Muscle of leg (tissue), 16 donors: ENCODE measurements at places on chromosomes 6 and 20. TPM values are rescaled to one million over a fixed set of nuclear protein-coding genes. Genes with fewer than 3 reads are reported as not detected.

Gene ABHD16B
- not detected for total RNA-seq

Gene NKX2-2
- 0.04 TPM for total RNA-seq

Gene SULF2
- total RNA-seq, result 35.6 TPM

Gene REM1
- total RNA-seq, result 9.6 TPM

Gene CRYBG1
- total RNA-seq, result 2.8 TPM

Gene TREM1
- total RNA-seq, result 0.35 TPM

Gene TTK
- total RNA-seq, result 9.4 TPM

Gene SLPI
- total RNA-seq, result 0.13 TPM

Gene KPNA5
- 20.4 TPM for total RNA-seq

- H3K4me1 ChIP-seq, result no peaks in the 10 kb centered on the region
- no peak overlapping the region for H3K27ac ChIP-seq
- H3K27me3 ChIP-seq, result no peaks in the 10 kb centered on the region
- no peaks in the 10 kb centered on the region for H3K36me3 ChIP-seq
Measured at GRCh38 chr6:145845557-145845956, 31.0 kb upstream of the FBXO30 start.

GRCh38 chr20:2973574-2973973, 69.8 kb upstream of the GNRH2 start:
- DNase-seq, result no peak
- peaks cover 10% of the 10 kb centered on the region for H3K36me3 ChIP-seq
- H3K4me1 ChIP-seq, result no peaks in the 10 kb centered on the region
- H3K27ac ChIP-seq, result no peak overlapping the region

GRCh38 chr6:43635387-43636307, at the start of gene MAD2L1BP:
Gene MAD2L1BP, plus strand, starts transcription at chr6:43635840. Its CDS starts 36 bp downstream, at chr6:43635876.
- no peaks in the 10 kb centered on the region for H3K27me3 ChIP-seq
- H3K4me1 ChIP-seq, result peaks cover 20% of the 10 kb centered on the region
- peak within 1 kb of the TSS; percentile 87 for H3K27ac ChIP-seq
- peaks cover 22% of the 10 kb centered on the region for H3K36me3 ChIP-seq
- peak; percentile 94 for DNase-seq

DNA sequence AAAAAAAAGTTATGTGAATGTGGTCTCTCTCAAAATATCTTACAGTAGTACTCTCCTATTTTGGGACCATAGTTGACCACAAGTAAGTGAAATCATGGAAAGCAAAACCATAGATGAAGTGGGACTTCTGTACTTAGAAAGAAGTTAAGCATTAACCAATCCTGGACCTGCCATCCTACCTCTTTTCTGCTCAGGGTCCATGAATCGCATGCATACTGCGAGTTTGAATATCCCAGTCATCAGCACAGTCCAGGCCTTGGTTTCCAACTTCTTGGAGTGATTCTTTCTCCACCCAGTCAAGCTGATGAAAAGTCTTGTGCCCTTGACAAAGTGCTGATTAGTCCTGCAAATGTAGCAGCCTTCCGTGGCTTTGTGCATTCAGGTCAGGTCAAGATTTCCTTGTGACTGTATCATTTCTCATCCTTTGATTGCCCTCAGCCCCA, 46.0 kb downstream of the RNF217 start:
- H3K27me3 ChIP-seq, result no peaks in the 10 kb centered on the region
- no peak for DNase-seq
- H3K36me3 ChIP-seq, result peaks cover 2% of the 10 kb centered on the region

GRCh38 chr6:167268683-167269280, 22.3 kb upstream of the UNC93A start:
- no peaks in the 10 kb centered on the region for H3K36me3 ChIP-seq
- H3K4me3 ChIP-seq, result no peak overlapping the region
- no peak for DNase-seq
- peaks cover 2% of the 10 kb centered on the region for H3K4me1 ChIP-seq
- no peaks in the 10 kb centered on the region for H3K27me3 ChIP-seq
- H3K27ac ChIP-seq, result no peak overlapping the region

DNA sequence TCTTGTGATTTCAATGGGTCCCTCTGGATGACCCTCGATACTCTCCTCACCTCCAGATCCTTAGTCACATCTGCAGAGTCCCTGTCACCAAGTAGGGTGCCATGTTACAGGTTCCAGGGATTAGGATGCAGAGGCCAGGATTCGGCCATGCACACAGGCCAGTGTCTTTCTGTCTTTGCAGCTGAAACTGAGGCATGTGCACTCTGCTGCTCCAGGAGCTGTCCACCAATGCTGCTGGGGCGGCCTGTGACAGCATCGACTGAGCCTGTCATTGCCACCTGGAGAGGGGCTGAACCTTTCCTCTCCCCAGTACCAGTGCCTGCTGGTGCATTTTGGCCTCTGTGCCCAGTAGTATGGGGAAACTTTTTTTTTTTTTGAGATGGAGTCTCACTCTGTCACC, 4.4 kb upstream of the RBM38 start:
- H3K36me3 ChIP-seq, result peaks cover 5% of the 10 kb centered on the region
- peaks cover 18% of the 10 kb centered on the region for H3K4me1 ChIP-seq
- H3K4me3 ChIP-seq, result no peak overlapping the region
- H3K27me3 ChIP-seq, result no peaks in the 10 kb centered on the region

- DNase-seq, result peak; percentile 61
- no peaks in the 10 kb centered on the region for H3K36me3 ChIP-seq
- H3K4me1 ChIP-seq, result peaks cover 24% of the 10 kb centered on the region
- H3K4me3 ChIP-seq, result peak overlapping the region; percentile 77
Measured at GRCh38 chr6:26195924-26196845, 109.0 kb downstream of the HFE start.

GRCh38 chr6:35034411-35035191, 106.5 kb downstream of the TCP11 start:
- H3K27me3 ChIP-seq, result no peaks in the 10 kb centered on the region
- H3K27ac ChIP-seq, result peak overlapping the region; percentile 43
- DNase-seq, result no peak
- H3K4me1 ChIP-seq, result peaks cover 27% of the 10 kb centered on the region
- H3K4me3 ChIP-seq, result no peak overlapping the region
- peaks cover 30% of the 10 kb centered on the region for H3K36me3 ChIP-seq

- H3K4me1 ChIP-seq, result no peaks in the 10 kb centered on the region
- no peak overlapping the region for H3K27ac ChIP-seq
- H3K36me3 ChIP-seq, result no peaks in the 10 kb centered on the region
- no peak overlapping the region for H3K4me3 ChIP-seq
- DNase-seq, result no peak
Measured at GRCh38 chr20:7180256-7181045, 413.0 kb downstream of the BMP2 start.

- H3K27me3 ChIP-seq, result peaks cover 19% of the 10 kb centered on the region
- H3K4me3 ChIP-seq, result no peak overlapping the region
- peaks cover 8% of the 10 kb centered on the region for H3K36me3 ChIP-seq
- H3K4me1 ChIP-seq, result peaks cover 16% of the 10 kb centered on the region
- no peak for DNase-seq
- H3K27ac ChIP-seq, result no peak overlapping the region
Measured at GRCh38 chr6:31407699-31408098, 4.3 kb downstream of the MICA start.

GRCh38 chr6:26327450-26328264, 37.3 kb upstream of the BTN3A2 start:
- peak; percentile 66 for DNase-seq
- peaks cover 59% of the 10 kb centered on the region for H3K27me3 ChIP-seq

DNA sequence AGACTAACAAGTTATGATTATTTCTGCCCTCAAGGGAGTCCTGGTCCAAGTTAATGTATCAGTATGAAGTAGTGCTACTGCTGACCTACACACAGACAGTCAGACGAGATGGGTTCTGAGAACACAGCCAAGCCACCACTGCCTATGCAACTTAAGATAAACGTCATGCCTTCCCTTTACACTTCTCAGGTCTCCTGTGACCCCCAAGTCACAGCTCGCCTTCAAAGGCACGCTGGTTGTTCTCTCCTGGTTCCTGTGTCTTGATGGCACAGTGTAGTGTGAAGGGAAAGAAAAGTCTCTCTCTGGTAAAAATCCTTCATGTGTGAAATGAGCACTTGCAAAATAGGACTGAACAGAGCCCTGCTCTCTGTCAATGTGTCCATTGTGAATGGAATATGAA, 377.8 kb downstream of the ADGRB3 start:
- no peaks in the 10 kb centered on the region for H3K27me3 ChIP-seq
- H3K4me3 ChIP-seq, result no peak overlapping the region
- H3K36me3 ChIP-seq, result no peaks in the 10 kb centered on the region
- H3K27ac ChIP-seq, result no peak overlapping the region
- DNase-seq, result no peak
- no peaks in the 10 kb centered on the region for H3K4me1 ChIP-seq

DNA sequence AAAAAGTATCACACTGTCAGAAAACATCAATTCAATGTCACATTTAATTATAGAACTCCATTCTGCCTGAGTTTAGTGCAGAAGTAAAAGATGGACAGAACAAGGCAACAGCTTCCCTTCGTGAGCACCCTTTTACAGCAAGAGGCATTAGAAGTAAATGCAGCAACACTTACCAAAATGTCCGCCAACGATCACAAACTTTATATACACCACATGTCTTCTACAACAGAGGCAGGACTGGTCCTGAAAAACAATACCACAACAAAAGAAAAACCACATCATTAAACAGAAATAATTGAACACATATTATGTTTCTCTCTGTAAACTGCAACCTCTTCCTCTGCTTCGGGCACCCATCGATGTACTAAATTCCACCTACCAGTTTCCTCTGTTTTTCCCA, 92.9 kb downstream of the FYN start:
- peaks cover 13% of the 10 kb centered on the region for H3K36me3 ChIP-seq

- H3K4me3 ChIP-seq, result no peak overlapping the region
- H3K27ac ChIP-seq, result no peak overlapping the region
- H3K36me3 ChIP-seq, result no peaks in the 10 kb centered on the region
Measured at GRCh38 chr6:133415262-133415661, 174.1 kb downstream of the EYA4 start.

DNA sequence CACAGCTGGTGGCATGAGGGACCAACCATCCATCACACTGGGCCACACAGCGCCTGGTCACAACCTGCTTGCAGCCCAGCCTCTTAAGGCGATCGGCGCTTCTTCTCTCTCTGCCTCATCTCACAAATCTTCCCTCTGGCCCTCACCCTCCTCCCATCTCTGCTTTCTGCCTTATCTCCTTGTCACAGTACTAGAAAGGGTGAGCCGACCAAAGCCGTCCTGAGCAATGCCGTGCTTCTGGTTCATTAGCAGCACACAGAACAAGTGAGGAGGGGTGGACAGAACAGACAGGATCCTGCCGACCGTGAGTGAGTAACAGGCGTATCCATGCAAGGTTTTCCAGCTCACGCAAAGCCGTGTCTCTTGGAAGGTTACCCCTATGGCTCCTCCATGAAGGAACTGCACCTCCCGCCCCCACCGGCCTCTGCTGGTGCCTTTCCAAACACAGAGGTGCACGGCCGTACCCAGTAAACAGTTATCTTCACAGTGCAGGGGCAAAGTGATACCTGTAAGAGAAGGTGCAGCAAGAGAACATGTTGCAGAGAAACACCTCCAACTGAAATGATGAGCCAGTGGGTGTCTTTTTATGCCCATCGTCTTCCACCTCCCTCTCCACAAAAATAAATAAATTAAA, 331.7 kb downstream of the FARS2 start:
- H3K27me3 ChIP-seq, result no peaks in the 10 kb centered on the region
- H3K36me3 ChIP-seq, result no peaks in the 10 kb centered on the region
- DNase-seq, result no peak

GRCh38 chr6:42197555-42198362, 3.0 kb upstream of the GUCA1B start:
- no peak overlapping the region for H3K4me3 ChIP-seq
- no peak for DNase-seq
- peaks cover 3% of the 10 kb centered on the region for H3K36me3 ChIP-seq
- no peaks in the 10 kb centered on the region for H3K4me1 ChIP-seq
- H3K27me3 ChIP-seq, result no peaks in the 10 kb centered on the region

- no peak overlapping the region for H3K27ac ChIP-seq
- no peaks in the 10 kb centered on the region for H3K27me3 ChIP-seq
- no peak for DNase-seq
- no peaks in the 10 kb centered on the region for H3K36me3 ChIP-seq
- peaks cover 2% of the 10 kb centered on the region for H3K4me1 ChIP-seq
Measured at GRCh38 chr6:113616701-113617274, 240.4 kb upstream of the MARCKS start.

- H3K4me1 ChIP-seq, result no peaks in the 10 kb centered on the region
- no peak overlapping the region for H3K27ac ChIP-seq
- H3K27me3 ChIP-seq, result no peaks in the 10 kb centered on the region
- no peak overlapping the region for H3K4me3 ChIP-seq
- no peaks in the 10 kb centered on the region for H3K36me3 ChIP-seq
Measured at GRCh38 chr6:134431421-134431859, 113.5 kb upstream of the SGK1 start.

GRCh38 chr6:28351087-28351486, 1.3 kb downstream of the ZKSCAN3 start:
- H3K27ac ChIP-seq, result no peak overlapping the region
- peaks cover 16% of the 10 kb centered on the region for H3K4me1 ChIP-seq
- DNase-seq, result no peak
- H3K4me3 ChIP-seq, result no peak overlapping the region

DNA sequence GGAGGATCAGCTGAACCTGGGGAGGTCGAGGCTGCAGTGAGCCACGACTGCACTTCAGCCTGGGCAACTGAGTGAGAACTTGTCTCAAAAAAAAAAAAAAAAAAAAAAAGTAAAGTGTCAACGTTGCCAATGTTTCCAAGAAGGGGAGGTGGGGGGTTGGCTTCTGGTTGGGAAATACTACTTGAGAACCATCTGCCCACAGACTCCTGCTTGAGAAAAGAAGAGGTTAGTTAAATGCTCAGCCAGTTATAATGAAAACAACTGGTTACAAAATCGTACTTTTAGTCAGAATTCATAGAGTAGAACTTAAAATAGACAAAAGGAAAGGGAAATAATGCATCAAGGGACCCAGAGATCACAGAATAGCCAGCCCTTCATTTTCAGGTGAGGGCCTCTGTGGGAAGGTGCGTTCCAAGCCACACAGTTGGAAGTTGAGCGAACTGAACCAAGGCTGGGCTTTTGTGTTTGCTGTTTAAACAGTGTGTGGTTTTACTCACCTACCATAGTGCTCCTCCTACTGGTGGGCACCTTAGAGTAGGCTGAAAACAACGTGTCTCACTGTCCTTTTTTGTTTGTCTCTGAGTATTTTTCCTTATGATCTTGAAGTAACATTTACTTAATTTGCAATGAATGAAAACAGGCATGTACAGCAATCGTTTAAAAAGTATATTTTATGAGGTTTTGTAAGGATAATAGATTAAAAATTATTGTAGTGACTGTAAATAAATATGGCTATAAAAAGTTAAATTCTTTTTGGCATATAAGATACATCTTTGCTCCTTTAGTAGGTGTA, 200.7 kb downstream of the BCAS1 start:
- H3K36me3 ChIP-seq, result no peaks in the 10 kb centered on the region
- no peak overlapping the region for H3K4me3 ChIP-seq
- H3K27ac ChIP-seq, result peak overlapping the region; percentile 47

- H3K27me3 ChIP-seq, result no peaks in the 10 kb centered on the region
- H3K36me3 ChIP-seq, result no peaks in the 10 kb centered on the region
- DNase-seq, result no peak
- H3K27ac ChIP-seq, result no peak overlapping the region
Measured at GRCh38 chr6:70973604-70974003, 16.7 kb upstream of the B3GAT2 start.

GRCh38 chr6:53038141-53038540, 27.1 kb upstream of the FBXO9 start:
- H3K4me3 ChIP-seq, result no peak overlapping the region
- H3K27ac ChIP-seq, result no peak overlapping the region
- H3K27me3 ChIP-seq, result no peaks in the 10 kb centered on the region
- peaks cover 37% of the 10 kb centered on the region for H3K36me3 ChIP-seq

GRCh38 chr20:62353289-62354030, 13.7 kb downstream of the LAMA5 start:
- H3K4me1 ChIP-seq, result peaks cover 64% of the 10 kb centered on the region
- DNase-seq, result no peak
- H3K27ac ChIP-seq, result no peak overlapping the region
- H3K27me3 ChIP-seq, result no peaks in the 10 kb centered on the region
